ENCODE measurements at places on chromosomes 12 and 14.

DNA sequence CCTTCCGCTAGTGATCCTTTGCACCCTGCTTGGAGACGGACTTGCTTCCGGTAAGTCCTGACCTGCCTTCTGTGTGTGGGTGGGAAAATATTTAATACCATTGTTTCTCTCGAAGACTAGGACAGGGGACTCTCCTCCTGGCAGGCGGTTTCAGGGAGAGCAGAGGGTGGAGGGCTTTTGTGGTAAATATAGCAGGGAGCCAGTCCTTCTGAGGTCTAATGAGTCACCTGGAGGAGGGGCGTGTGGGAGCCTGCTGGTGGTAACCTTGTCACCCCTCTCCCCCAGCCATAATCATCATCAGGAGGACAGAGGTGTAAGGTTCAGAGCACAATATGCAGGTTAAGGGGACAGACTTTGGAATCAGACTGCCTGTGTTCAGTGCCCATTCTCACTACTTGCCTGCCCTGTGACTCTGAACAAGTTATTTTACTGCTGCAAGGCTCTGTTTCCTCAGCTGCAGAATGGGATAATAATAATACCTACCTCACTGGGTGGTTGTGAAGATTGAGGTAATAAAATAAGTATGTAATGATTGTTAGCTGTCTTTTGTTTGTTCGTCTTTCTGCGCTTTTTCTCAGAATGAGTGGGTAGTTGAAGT is 47.4 kb downstream of the SUSD6 start:
- DNase-seq: no peak

- DNase-seq: no peak
These were observed 283.8 kb downstream of the MED13L start for GRCh38 chr12:115993737-115994136.

DNA sequence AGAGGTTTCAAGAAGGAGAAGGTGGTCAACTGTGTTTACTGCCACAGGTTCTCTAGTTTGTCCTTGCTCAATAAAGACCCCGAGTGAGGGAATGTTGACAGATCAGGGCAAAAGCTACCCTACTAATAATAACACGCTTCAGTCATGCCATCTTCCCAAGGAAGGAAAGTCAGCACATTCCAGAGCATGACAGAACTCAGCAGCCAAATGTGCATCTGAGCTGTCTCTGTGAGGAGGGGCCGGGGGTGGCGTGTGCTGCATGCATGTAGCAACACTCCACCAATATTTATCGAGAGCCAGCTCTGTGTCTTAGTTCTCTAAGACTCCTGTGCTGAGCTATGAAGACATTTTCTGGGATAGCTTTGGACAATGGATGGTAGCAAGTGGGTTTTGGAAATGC is 260.4 kb downstream of the DPF3 start:
- DNase-seq: no peak

GRCh38 chr12:54292083-54292930 is 8.5 kb downstream of the NFE2 start:
- DNase-seq: no peak

- DNase-seq: no peak
These were observed 52.3 kb upstream of the GPHB5 start for GRCh38 chr14:63371033-63371432.

DNA sequence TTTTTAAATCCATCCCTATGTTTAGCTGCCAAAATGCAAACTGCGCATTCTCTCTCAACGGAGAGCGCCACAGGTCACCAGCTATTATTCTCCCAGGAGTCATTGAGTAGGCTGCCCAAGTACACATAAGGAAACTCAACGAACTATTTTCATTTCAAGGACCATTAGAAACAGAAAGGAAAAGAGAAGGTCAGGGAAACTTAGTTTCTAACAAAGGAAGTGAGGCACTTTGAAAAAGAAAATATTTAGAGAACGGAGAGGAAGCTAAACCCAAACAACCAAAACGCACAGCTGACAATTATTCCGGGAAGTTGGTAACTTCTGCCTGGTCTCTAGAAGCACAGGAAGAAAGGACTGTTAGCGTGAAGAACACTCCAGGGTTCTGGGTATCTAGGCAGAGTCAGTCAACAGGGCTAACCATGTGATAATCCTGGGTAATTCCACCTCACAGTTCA is 23.5 kb downstream of the GPHB5 start:
- DNase-seq: no peak

DNA sequence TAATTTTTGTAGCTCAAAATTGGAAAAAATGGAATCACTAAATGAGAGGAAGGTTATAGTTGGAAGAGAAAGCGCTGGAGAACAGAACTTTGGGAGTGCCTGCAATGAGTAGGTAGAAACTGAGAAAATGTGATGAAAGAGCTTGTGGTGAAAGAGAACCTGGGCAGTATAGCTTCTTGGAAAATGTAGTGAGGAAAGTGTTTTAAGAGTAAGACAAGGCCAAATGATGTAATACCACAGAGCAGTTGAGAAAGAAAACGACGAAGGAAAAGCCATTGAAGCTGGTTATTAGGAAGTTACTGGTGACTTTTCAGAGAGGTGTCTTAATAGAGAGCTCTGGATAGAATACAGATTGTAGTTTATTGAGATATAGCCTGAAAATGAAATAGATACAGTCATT is 255.3 kb downstream of the AEBP2 start:
- no peak for DNase-seq

Measured in H54 (cell line).